Activated CD4-positive, alpha-beta T cell treated with anti-CD3 and anti-CD28 coated beads, Interleukin-2, amount 10 ng/mL, durations not matched to agents 7 days and 5 days (primary cell): ENCODE measurements at places on chromosomes 12 and 14. TPM values are rescaled to one million over a fixed set of nuclear protein-coding genes. Genes with fewer than 3 reads are reported as not detected.

DNA sequence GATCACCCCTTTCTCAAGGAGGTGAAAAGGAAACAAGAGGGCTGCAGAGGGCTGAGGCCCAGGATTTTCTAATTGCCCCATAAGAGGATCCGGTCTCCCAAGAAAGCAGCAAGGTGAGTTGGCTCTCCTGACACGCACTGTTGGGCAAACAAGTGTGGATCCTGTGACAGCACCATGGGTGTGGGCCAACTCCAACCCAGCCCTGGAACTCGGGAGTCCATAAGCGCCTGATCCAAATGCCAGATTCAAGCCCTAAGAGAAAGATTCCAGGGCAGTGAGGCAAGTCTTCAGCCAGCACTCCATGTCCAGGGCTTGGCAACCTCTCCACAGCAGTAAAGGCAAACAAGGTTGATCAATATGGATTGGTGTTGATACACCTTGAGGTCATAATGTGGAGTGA lies 33.1 kb downstream of the KCNA5 start:
- no peaks in the 10 kb centered on the region for H3K36me3 ChIP-seq
- DNase-seq, result no peak
- no peaks in the 10 kb centered on the region for H3K4me1 ChIP-seq

- no peak for DNase-seq
- no peak overlapping the region for H3K27ac ChIP-seq
- H3K4me1 ChIP-seq, result peaks cover 7% of the 10 kb centered on the region
- no peak overlapping the region for H3K4me3 ChIP-seq
- no peaks in the 10 kb centered on the region for H3K36me3 ChIP-seq
Measured at GRCh38 chr12:121723200-121723599, 10.6 kb downstream of the TMEM120B start.

DNA sequence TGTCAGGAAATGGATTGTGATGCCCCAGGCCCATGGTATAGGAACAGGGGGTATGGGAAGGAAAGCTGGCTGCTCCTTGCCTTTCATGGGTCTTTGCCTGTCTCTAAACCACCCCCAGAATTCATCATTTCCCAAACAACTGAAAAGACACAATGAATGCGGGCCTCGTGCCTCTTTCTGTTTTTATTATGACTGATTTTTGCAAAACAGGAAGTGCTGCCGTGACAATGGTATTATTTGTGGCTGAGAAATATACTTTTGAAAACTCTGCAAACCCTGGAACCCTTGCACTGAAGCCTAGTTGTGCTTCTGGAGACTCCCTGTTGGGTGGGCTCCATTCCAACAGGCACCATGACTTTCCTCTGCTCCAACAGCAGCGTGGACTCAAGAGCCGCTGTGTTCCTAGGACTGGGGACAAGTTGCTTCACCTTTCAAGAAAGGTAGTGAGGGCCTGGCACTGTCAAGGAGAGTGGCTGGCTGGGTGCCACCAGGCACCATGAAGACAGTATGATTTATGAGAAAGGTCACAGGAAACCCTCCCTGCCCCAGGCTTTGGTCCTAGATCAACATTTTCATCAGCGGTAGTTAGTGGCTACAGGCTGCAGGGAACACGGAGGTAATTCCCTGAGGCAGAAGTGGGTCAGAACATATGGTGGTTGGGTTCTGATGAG lies 4.8 kb upstream of the DGLUCY start:
- H3K27me3 ChIP-seq, result no peaks in the 10 kb centered on the region
- peaks cover 57% of the 10 kb centered on the region for H3K4me1 ChIP-seq
- no peak overlapping the region for H3K4me3 ChIP-seq
- H3K27ac ChIP-seq, result peak overlapping the region; percentile 91
- peak; percentile 52 for DNase-seq

GRCh38 chr12:111417784-111418593 lies 12.3 kb downstream of the SH2B3 start:
- H3K4me3 ChIP-seq, result no peak overlapping the region
- H3K4me1 ChIP-seq, result peaks cover 31% of the 10 kb centered on the region
- no peaks in the 10 kb centered on the region for H3K27me3 ChIP-seq
- DNase-seq, result no peak
- H3K36me3 ChIP-seq, result peaks cover 42% of the 10 kb centered on the region
- no peak overlapping the region for H3K27ac ChIP-seq

- no peak for DNase-seq
- no peak overlapping the region for H3K27ac ChIP-seq
- H3K4me3 ChIP-seq, result no peak overlapping the region
- no peaks in the 10 kb centered on the region for H3K4me1 ChIP-seq
Measured at GRCh38 chr12:30417697-30418231, 277.9 kb downstream of the IPO8 start.

- peak overlapping the region; percentile 63 for H3K27ac ChIP-seq
- peaks cover 44% of the 10 kb centered on the region for H3K27me3 ChIP-seq
- no peak for DNase-seq
- H3K4me3 ChIP-seq, result peak overlapping the region; percentile 65
Measured at GRCh38 chr14:100307766-100308426, 1.7 kb upstream of the SLC25A29 start.

- no peak for DNase-seq
- H3K36me3 ChIP-seq, result no peaks in the 10 kb centered on the region
- H3K27ac ChIP-seq, result no peak overlapping the region
- H3K4me1 ChIP-seq, result no peaks in the 10 kb centered on the region
- H3K27me3 ChIP-seq, result no peaks in the 10 kb centered on the region
Measured at GRCh38 chr12:98085046-98085755, 430.2 kb upstream of the TMPO start.

DNA sequence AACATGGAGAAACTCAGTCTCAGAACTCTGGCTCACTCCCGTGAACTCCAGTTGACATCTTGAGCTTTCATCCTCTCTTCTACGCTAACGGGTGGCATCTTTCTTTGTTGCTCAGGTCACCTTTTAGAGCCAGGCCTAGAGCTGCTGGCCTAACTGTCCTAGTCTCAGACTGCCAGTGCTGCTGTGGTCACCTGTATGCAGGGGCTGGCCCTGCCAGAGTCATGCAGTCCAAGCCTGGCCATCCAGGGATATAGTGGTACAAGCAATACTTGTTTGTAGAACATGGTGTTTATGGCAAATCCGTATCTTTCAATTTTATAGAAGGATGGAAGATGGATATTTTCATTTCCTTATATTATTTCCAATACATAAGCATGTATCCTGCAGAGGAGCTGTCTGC lies 117.2 kb downstream of the PELI2 start:
- no peak for DNase-seq
- H3K36me3 ChIP-seq, result no peaks in the 10 kb centered on the region

- no peaks in the 10 kb centered on the region for H3K36me3 ChIP-seq
- H3K27me3 ChIP-seq, result peaks cover 4% of the 10 kb centered on the region
- no peak overlapping the region for H3K27ac ChIP-seq
- no peak overlapping the region for H3K4me3 ChIP-seq
Measured at GRCh38 chr12:64525461-64526160, 73.7 kb downstream of the TBK1 start.

DNA sequence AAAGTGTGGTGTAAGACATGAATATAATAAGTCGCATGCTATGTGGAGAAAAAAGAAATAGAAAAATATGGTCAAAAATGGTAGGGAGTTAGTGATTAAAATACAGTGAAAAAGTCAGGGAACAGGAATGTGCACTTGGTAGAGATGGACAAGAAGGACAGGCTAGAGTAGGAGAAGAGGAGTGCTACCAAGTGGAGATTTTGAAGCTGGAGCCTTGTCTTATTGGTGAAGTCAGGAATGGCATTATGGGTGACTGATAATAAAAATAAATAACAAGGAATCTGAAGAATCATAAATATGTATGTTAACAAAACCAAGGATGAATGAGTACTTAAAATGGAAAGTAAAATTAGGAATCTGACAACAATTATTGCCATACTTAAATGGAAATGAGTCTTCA lies 204.8 kb downstream of the PRKD1 start:
- no peak overlapping the region for H3K27ac ChIP-seq
- H3K36me3 ChIP-seq, result no peaks in the 10 kb centered on the region
- no peaks in the 10 kb centered on the region for H3K27me3 ChIP-seq
- no peak for DNase-seq
- no peak overlapping the region for H3K4me3 ChIP-seq

GRCh38 chr14:75090353-75090752 lies 20.9 kb downstream of the ZC2HC1C start:
- DNase-seq, result no peak
- H3K36me3 ChIP-seq, result peaks cover 34% of the 10 kb centered on the region
- no peak overlapping the region for H3K27ac ChIP-seq
- H3K4me3 ChIP-seq, result no peak overlapping the region
- H3K4me1 ChIP-seq, result no peaks in the 10 kb centered on the region

DNA sequence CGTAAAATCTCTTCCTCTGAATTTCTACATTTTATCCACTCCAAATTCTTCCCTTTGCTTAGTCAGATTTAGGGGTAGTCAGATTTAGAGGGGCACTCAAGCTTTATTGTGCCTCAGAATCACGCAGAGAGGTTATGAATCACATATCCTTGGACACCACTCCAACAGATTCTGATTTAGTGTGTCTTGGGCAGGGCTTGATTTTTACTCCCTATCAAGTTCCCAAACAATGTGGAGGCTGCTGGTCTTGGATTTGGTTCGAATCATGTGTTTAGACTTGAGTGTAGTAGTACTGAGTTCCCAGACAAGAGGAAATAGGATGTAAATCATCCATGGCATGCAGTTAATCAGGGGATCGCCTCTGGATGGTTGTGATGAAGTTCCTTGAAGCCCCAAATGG lies 298.1 kb upstream of the CLEC14A start:
- no peak for DNase-seq
- no peaks in the 10 kb centered on the region for H3K4me1 ChIP-seq
- H3K27ac ChIP-seq, result no peak overlapping the region
- H3K27me3 ChIP-seq, result no peaks in the 10 kb centered on the region
- H3K4me3 ChIP-seq, result no peak overlapping the region

GRCh38 chr14:69644814-69645213 lies 33.4 kb downstream of the SUSD6 start:
- no peaks in the 10 kb centered on the region for H3K27me3 ChIP-seq
- H3K4me1 ChIP-seq, result peaks cover 67% of the 10 kb centered on the region
- no peak overlapping the region for H3K27ac ChIP-seq

GRCh38 chr12:43840338-43840737 lies 4.5 kb downstream of the TMEM117 start:
- peaks cover 14% of the 10 kb centered on the region for H3K4me1 ChIP-seq
- DNase-seq, result no peak

- H3K4me1 ChIP-seq, result no peaks in the 10 kb centered on the region
- H3K4me3 ChIP-seq, result no peak overlapping the region
- H3K27me3 ChIP-seq, result peaks cover 88% of the 10 kb centered on the region
- DNase-seq, result no peak
Measured at GRCh38 chr14:36511981-36512584, 7.9 kb downstream of the NKX2-1 start.

- H3K4me3 ChIP-seq, result no peak overlapping the region
- no peak overlapping the region for H3K27ac ChIP-seq
- no peaks in the 10 kb centered on the region for H3K27me3 ChIP-seq
- no peaks in the 10 kb centered on the region for H3K36me3 ChIP-seq
- no peaks in the 10 kb centered on the region for H3K4me1 ChIP-seq
Measured at GRCh38 chr12:108750526-108750925, 19.2 kb upstream of the CORO1C start.

GRCh38 chr12:113796066-113796827 lies 169.9 kb downstream of the RBM19 start:
- no peak overlapping the region for H3K27ac ChIP-seq
- no peaks in the 10 kb centered on the region for H3K27me3 ChIP-seq
- no peak for DNase-seq
- H3K36me3 ChIP-seq, result no peaks in the 10 kb centered on the region
- no peaks in the 10 kb centered on the region for H3K4me1 ChIP-seq

- no peak for DNase-seq
- peaks cover 17% of the 10 kb centered on the region for H3K4me1 ChIP-seq
- H3K27ac ChIP-seq, result no peak overlapping the region
- H3K27me3 ChIP-seq, result no peaks in the 10 kb centered on the region
Measured at GRCh38 chr14:77003960-77004710, 24.4 kb downstream of the IRF2BPL start.

DNA sequence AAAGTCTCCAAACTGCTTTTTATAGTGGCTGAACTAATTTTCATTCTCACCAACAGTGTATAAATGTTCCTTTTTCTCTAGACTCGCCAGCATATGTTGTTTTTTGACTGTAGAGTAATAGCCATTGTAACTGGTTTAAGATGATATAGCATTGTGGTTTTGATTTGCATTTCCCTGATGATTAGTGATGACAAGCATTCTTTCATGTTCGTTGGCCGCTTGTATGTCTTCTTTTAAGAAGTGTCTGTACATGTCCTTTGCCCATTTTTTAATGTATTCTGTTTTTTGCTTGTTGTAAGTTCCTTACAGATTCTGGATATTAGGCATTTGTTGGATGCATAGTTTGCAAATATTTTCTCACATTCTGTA lies 404.9 kb downstream of the FLRT2 start:
- H3K36me3 ChIP-seq, result peaks cover 23% of the 10 kb centered on the region
- peak overlapping the region; percentile 91 for H3K27ac ChIP-seq
- peak overlapping the region; percentile 80 for H3K4me3 ChIP-seq
- DNase-seq, result no peak

- no peak for DNase-seq
- no peak overlapping the region for H3K4me3 ChIP-seq
- H3K27me3 ChIP-seq, result no peaks in the 10 kb centered on the region
- no peak overlapping the region for H3K27ac ChIP-seq
- peaks cover 4% of the 10 kb centered on the region for H3K4me1 ChIP-seq
Measured at GRCh38 chr12:11071414-11071813, 9.3 kb upstream of the TAS2R46 start.

DNA sequence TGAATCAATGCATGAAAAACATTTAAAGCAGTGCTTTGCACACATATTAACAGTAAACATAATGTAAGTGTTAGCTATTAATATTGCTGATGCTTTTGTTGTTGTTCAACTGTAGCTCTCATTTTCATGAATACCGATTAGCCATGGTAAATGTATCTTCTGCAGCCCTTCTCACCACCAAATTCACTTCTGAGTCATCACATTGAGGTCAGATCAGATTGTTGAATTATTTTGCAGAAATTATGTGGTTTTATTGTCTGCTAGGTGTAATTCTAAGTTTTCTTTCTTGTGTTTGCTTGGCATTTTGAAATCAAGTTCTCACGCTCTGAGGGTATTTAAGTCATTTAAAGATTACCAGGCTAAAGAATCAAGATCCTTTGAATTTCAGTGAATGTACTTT lies 74.6 kb downstream of the AKAP6 start:
- DNase-seq, result no peak
- no peak overlapping the region for H3K27ac ChIP-seq
- H3K4me1 ChIP-seq, result no peaks in the 10 kb centered on the region
- no peak overlapping the region for H3K4me3 ChIP-seq
- H3K36me3 ChIP-seq, result no peaks in the 10 kb centered on the region
- H3K27me3 ChIP-seq, result peaks cover 5% of the 10 kb centered on the region

COX6A1 gene
- 355 TPM for total RNA-seq

EIF5 gene
- total RNA-seq, result 176 TPM

LIMA1 gene
- 16.9 TPM for total RNA-seq

FAM222A gene
- 0.73 TPM for total RNA-seq

MAP3K9 gene
- total RNA-seq, result 4.8 TPM

TOMM20L gene
- not detected for total RNA-seq

INHBE gene
- total RNA-seq, result not detected

PLEKHD1 gene
- 0.15 TPM for total RNA-seq

KRT6C gene
- total RNA-seq, result not detected
